ENCODE measurements at places on chromosomes 4 and X.

GRCh38 chr4:54764476-54764875, 106.7 kb downstream of the KIT start:
- no peak for DNase-seq

DNA sequence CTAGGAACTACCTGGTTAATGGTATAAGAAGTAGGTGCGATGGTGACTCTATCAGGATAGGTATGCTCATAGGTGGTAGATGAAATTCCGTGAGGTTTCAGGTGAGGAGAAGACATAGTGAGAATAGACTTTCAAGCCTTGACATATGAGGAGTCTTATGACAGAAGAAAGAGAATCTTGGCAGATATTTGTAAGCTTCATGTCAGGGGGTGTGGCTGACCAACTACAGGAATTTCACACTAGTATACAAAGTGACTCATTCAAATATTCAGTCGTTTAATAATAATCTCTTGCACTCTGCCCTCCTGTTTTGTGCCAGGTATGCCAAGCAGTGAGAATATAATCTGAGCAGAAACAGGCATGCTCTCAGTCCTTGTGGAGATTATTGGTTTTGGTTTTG, 22.8 kb downstream of the PACRGL start:
- DNase-seq = no peak

DNA sequence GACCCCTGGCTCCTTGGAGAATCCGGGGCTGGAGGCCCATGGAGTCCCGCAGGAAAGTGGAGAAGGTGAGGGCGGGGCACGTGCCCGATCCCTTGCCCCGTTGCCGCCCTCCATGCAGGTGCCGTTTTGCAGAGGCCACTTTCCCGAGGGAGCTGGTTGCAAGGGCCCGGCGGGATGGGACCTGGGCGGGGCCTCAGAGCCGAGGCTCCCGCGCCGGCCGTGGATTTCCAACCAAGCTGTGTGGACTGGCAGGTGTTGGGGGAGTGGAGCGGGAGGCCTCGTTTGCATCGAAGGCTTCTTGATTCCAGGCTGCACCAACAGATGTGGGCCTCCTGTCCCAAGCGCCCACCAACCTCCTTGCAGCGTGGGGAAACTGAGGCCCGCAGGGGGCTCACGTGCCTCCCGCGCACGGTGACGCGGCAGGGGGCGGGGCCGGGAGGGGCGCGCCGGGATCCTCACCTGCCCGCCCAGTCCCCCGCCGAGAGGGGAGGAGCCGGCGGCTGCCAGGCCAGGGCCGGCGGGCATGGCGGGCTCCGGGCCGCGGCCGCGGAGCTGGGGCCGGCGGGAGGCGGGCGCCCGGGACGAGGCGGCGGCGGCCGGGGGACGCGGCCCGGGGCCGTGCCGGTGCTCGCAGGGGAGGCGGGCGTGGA, 24.9 kb downstream of the SH3BP2 start:
- peak; percentile 99 for DNase-seq

GRCh38 chr4:38958453-38959190, 73.6 kb downstream of the TMEM156 start:
- DNase-seq = no peak

GRCh38 chr4:86092684-86093083, 267.2 kb downstream of the MAPK10 start:
- no peak for DNase-seq

GRCh38 chr4:26131711-26132110, 189.1 kb upstream of the RBPJ start:
- no peak for DNase-seq

- DNase-seq = peak; percentile 26
These were observed 51.7 kb upstream of the MCF2 start for GRCh38 chrX:139759637-139760036.

- DNase-seq = no peak
These were observed 113.4 kb upstream of the LIMCH1 start for GRCh38 chr4:41424522-41424921.

DNA sequence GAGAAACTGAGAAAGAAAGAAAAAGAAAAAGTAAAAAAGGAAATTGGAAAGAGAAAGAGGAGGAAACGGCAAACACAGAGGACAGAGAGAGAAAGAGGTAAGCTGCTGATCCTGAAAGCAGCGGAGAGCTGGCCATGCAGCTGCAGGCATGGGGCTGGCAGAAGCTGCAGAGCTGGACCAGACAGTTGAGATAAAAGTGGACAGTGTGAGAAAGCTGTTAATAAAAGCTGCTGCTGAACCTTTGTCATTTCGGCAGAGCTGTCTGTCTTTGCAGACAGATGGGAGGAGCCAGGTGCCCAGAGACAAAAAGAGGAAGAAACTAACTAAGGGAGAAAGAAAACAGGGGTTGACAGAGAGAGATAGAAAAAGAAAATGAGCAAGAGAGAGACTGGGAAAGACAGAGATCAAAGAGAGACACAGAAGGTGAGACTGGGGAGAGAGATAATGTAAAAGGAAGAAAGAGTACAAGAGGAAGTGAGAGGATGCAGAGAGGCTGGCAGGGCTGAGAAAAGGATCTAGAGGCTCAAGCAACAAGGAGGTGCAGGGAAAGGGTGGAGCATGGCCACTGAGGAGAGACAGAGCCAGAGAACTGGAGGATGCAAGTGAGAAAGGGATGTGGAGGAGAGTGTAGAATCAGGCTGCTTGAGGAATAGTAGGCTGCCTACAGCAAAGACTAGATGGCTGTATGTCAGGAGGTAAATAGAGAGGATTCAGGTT, 376.8 kb upstream of the FGF16 start:
- DNase-seq = no peak

DNA sequence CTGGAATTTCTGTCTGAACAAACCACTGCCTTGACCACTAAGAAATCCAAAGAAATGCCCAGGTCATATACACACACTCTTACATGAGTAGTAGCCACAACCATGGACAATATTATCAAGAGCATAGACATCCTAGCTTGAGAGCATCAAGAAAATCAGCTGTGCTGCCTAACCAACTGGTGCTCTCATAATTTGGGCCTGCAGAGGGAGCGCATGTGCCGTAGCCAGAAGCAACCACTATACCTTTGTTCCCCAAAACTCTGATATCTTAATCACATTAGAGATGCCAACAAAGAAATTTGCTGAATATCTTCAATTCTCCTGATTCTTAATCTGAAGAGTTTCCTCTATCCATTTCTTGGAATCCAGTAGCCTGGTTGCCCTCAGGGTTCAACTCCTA, 163.6 kb downstream of the ZNF674 start:
- DNase-seq = no peak

- DNase-seq = no peak
These were observed 126.8 kb downstream of the DCLK2 start for GRCh38 chr4:150205016-150205415.
